ENCODE measurements at places on chromosomes 1 and 21. TPM values are rescaled to one million over a fixed set of nuclear protein-coding genes. Genes with fewer than 3 reads are reported as not detected.

The POLR3GL gene
- 22.8 TPM for total RNA-seq

DNA sequence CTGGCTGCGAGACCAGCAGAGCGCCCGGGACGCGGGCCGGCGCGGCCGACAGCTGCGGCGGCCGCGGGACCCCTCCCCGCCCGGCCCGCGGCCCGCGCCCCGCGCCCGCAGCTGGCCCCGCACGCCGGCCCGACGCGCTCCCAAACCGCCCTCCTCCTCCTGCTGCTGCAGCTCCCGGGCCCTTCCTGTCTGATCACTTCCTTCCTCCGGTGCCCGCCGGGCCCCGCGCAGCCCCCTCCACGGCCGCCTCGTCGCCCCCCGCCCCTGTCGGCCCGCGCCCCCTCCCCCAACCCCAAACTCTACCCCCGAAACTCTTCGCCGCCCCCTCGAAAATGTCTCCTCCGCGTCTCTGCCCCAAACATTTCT is 594 bp downstream of the LUZP1 start:
- peak overlapping the region; percentile 79 for H3K27ac ChIP-seq
- peaks cover 17% of the 10 kb centered on the region for H3K4me1 ChIP-seq
- DNase-seq, result peak; percentile 25
- peak overlapping the region; percentile 85 for H3K4me3 ChIP-seq
- H3K27me3 ChIP-seq, result no peaks in the 10 kb centered on the region

- H3K27ac ChIP-seq, result no peak overlapping the region
- H3K4me3 ChIP-seq, result no peak overlapping the region
- no peaks in the 10 kb centered on the region for H3K27me3 ChIP-seq
- no peak for DNase-seq
Measured at GRCh38 chr1:215529111-215529510, 38.0 kb upstream of the KCTD3 start.

DNA sequence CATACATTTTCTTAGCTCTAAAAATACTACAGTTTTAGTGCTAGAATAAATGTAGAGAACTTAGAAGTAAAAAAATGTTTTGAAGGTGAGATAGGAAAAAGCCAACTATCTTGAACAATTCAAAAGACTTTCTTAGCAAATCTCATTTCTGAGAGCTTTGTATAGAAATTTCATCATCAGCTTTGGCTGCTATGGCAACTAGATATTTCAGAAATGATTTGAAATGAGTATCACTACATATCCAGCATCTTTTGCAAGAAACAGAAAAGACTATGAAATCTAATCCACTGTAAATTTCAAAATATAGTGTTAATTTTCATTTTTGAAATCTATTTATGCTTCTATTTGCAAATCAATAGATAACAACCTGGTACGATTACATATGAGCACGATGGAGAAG is 57.7 kb downstream of the RGS7 start:
- no peaks in the 10 kb centered on the region for H3K36me3 ChIP-seq
- H3K27me3 ChIP-seq, result no peaks in the 10 kb centered on the region
- no peaks in the 10 kb centered on the region for H3K4me1 ChIP-seq
- DNase-seq, result no peak

- no peak overlapping the region for H3K4me3 ChIP-seq
- H3K4me1 ChIP-seq, result no peaks in the 10 kb centered on the region
- H3K27ac ChIP-seq, result no peak overlapping the region
- H3K36me3 ChIP-seq, result no peaks in the 10 kb centered on the region
- DNase-seq, result no peak
Measured at GRCh38 chr1:166905136-166905535, 29.1 kb upstream of the TADA1 start.

DNA sequence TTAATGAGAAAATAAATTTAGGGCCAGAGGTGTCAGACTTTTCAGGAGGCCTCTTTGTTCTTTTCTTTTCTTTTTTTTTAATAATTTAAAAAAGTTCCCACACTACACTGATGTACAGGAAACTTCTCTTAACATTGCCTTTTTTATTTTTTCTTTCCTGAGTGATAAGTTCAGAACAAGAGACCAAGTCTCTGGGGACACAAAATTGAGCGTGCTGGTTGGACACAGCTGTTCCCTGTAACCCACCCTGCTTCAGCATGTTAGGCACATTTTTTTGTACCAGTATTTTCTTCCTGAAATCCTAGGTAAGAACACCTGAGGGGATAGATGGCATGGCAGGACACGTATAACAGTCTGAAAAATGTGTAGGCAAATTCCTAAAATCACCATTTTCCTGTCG is 50.1 kb downstream of the PBX1 start:
- no peaks in the 10 kb centered on the region for H3K36me3 ChIP-seq
- no peaks in the 10 kb centered on the region for H3K4me1 ChIP-seq
- H3K4me3 ChIP-seq, result no peak overlapping the region
- H3K27me3 ChIP-seq, result no peaks in the 10 kb centered on the region

GRCh38 chr1:117372863-117373412 is 5.7 kb downstream of the MAN1A2 start:
- no peak overlapping the region for H3K27ac ChIP-seq
- H3K36me3 ChIP-seq, result no peaks in the 10 kb centered on the region
- no peak for DNase-seq
- no peaks in the 10 kb centered on the region for H3K27me3 ChIP-seq
- H3K4me1 ChIP-seq, result peaks cover 26% of the 10 kb centered on the region

DNA sequence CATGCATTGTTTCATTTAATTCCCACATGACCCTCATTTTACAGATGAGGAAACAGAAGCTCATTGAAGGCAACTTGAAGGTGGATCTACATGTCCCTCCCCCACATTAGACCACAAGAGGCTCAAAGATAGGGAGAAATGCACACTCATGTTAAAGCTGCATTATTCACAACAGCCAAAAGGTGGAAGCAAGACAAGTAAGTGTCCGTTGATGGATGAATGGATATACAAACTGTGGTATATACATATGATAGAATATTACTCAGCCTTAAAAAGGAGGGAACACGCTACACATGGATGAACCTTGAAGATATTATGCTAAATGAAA is 149.7 kb upstream of the JUN start:
- no peak overlapping the region for H3K27ac ChIP-seq
- H3K27me3 ChIP-seq, result no peaks in the 10 kb centered on the region
- no peak overlapping the region for H3K4me3 ChIP-seq

GRCh38 chr1:206524739-206525364 is 17.5 kb downstream of the RASSF5 start:
- H3K27me3 ChIP-seq, result no peaks in the 10 kb centered on the region
- no peak overlapping the region for H3K4me3 ChIP-seq
- H3K4me1 ChIP-seq, result no peaks in the 10 kb centered on the region

DNA sequence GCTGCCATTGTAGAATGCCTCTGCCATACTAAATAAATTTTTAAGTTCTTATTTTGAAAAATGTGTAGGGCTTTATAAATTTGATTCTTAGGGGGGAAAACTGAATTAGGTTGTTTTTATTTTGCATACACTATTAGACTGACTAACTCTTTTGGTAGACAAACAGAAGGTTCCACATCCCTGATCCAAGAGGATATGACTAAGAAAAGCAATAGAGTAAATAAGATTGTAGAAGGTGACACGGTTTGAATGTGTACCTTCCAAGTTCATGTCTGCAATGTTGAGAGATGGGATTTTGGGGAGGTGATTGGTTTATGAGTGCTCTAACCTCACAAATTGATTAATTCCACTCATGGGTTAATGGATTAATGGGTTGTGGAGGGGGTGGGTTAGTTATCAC is 127.9 kb downstream of the GLUL start:
- no peak overlapping the region for H3K4me3 ChIP-seq
- no peak for DNase-seq
- no peak overlapping the region for H3K27ac ChIP-seq
- no peaks in the 10 kb centered on the region for H3K36me3 ChIP-seq
- H3K4me1 ChIP-seq, result peaks cover 30% of the 10 kb centered on the region
